ENCODE measurements at places on chromosomes 16 and 17.

DNA sequence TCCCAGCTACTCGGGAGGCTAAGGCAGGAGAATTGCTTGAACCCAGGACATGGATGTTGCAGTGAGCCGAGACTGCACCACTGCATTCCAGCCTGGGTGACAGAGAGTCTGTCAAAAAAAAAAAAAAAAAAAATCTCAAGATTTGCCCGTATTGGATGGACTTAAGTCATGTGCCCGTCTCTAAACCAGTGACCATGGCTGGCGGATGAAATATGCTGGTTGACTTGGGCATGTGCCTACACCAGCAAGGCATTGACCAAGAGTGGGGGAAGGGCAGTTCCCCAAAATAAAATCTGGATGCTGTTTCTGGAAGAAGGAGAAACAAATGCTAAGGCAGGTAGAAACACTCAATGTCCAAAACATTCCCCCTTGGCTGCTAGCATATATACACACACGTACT, 21.5 kb upstream of the COL1A1 start:
- no peak for DNase-seq

- DNase-seq: no peak
Measured at GRCh38 chr16:80656711-80657150, 115.9 kb downstream of the DYNLRB2 start.

DNA sequence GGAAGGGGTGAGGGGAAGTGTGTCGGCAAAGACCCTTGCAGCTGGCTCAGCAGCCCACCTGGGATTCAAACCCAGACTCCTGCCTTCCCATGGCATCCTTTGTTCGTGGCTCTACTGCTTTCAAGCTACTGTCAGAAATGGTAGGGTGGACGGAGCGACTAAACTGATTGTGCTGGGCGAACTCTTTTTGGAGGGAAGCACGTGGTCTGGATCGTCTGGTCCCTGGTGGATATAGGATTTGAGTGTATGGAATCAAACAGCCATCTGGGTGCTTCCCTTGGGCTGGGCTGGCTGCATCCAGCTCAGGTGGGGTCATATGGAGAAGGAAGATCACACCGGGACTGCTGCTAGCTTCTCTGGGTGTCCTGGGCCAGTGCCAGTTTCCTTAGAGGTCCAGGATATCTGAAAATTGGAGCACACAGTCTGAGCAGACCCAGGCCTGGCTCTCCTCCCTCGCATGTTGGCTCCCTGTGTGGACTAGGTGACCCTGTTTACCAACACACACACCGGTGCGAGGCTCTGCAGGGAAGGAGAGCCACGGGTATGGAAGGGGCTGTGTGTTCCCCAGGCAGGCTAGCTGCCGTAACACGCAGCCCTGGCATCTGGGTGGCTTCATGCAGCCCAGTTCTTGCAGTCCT, 8.6 kb downstream of the CMIP start:
- DNase-seq: no peak

DNA sequence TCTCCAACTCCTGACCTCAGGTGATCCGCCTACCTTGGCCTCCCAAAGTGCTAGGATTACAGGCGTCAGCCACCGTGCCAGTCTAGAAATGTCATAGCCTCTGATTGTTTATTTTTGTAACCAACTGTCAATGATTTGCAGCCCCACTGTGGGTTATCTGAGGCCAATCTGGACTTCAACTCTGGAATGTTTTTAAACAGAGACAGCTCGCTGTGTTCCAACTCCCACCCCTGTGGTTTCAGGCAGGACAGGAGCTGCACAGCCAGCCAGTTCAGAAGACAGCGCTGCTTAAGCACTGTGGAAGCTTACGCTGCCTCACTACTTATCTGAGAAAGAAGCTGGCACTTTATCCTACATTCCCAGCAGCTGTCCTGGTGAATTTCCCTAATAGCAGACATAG, 19.5 kb downstream of the MRM3 start:
- no peak for DNase-seq

- no peak for DNase-seq
Measured at GRCh38 chr17:39618246-39618913, 8.4 kb upstream of the PPP1R1B start.
